EH (cell line): ENCODE measurements at places on chromosomes 12 and 14.

- DNase-seq, result no peak
Observed at GRCh38 chr14:95011445-95012006, 145.8 kb downstream of the DICER1 start.

- no peak for DNase-seq
Observed at GRCh38 chr14:20772650-20773049, 4.4 kb downstream of the EDDM3B start.

DNA sequence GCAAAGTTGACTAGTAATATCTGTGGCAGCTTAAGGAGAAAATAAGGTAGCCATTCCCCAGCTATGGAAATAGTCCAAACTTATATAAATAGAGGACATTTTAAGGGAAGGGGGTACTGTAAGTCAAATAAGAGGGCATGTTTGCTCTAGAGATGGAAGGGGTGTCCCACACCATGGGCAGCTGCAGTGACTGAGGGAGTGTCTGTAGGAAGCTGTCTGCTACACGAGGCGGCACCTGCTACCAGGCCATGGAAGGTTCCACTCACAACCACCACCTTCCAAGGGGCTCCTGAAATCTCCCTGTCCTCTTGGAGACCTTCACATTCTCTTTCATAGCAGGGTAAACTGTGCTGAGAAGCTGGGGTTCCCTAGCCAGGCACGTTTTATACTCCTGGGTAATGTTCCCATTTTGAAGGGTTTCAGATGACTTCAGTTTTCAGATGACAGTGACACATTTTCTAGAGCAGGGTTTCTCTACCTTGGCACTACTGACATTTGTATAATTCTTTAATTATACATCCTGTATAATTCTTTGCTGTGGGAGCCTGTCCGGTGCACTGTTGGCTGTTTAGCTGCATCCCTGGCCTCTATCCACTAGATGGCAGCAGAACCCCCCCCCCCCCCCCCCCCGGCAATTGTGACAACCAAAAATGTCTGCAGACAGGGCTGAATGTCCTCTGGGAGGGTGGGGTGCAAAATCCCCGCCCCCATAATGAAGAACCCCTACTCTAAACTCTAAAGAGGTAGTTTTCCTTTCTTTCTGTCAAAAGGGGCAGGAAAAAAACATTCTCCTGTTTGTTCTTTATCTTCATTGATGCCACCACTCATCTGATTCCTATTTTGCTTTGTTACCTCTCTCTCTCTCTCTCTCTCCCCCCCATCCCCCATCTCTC, 11.6 kb upstream of the SMCO2 start:
- DNase-seq, result peak; percentile 31

GRCh38 chr12:53994264-53995001, 5.5 kb upstream of the HOXC9 start:
- no peak for DNase-seq

GRCh38 chr12:31578632-31579031, 12.3 kb downstream of the DENND5B start:
- DNase-seq, result peak; percentile 80

DNA sequence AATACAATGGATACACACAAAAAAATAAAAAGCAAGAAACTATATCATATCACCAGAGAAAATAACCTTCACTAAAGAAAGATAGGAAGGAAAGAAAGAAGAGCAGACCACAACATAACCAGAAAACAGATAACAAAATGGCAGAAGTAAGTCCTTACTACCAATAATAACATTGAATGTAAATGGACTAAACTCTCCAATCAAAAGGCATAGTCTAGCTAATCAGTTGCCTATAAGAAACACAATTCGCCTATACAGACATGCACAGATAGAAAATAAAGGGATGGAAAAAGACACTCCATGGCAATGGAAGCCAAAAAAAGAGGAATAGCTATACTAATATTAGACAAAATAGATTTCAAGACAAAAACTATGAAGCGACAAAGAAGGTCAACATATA, 8.9 kb upstream of the TAS2R30 start:
- no peak for DNase-seq

- DNase-seq, result no peak
Observed at GRCh38 chr12:54442099-54442498, 23.0 kb upstream of the ITGA5 start.

- DNase-seq, result peak; percentile 87
Observed at GRCh38 chr12:76784600-76785051, 20.7 kb downstream of the ZDHHC17 start.

- DNase-seq, result no peak
Observed at GRCh38 chr12:9636150-9636850, 28.6 kb upstream of the KLRB1 start.

DNA sequence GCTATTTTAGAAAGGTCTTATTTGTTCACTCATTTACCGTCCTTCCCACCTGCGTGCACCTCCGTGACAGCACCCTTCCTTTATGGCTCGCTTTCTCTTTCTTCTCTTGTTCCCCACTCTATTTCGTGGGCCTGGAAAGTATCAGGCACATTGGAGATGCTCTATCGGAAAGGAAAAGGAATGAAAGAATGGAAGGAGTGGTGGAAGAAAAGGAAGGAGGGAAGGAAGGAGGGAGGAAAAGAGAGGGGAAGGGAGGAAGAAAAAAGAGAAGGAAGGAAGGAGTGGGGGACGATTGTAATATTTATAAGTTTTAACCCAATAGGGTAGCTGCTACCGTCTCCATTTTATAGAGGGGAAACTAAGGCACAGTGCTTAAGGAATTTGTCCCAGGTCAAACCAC, 363.4 kb downstream of the CACNA1C start:
- DNase-seq, result no peak

- peak; percentile 40 for DNase-seq
Observed at GRCh38 chr12:64103825-64104740, 118.0 kb downstream of the KICS2 start.
